NCI-H1048 (cell line): ENCODE measurements at places on chromosomes 16 and 17.

DNA sequence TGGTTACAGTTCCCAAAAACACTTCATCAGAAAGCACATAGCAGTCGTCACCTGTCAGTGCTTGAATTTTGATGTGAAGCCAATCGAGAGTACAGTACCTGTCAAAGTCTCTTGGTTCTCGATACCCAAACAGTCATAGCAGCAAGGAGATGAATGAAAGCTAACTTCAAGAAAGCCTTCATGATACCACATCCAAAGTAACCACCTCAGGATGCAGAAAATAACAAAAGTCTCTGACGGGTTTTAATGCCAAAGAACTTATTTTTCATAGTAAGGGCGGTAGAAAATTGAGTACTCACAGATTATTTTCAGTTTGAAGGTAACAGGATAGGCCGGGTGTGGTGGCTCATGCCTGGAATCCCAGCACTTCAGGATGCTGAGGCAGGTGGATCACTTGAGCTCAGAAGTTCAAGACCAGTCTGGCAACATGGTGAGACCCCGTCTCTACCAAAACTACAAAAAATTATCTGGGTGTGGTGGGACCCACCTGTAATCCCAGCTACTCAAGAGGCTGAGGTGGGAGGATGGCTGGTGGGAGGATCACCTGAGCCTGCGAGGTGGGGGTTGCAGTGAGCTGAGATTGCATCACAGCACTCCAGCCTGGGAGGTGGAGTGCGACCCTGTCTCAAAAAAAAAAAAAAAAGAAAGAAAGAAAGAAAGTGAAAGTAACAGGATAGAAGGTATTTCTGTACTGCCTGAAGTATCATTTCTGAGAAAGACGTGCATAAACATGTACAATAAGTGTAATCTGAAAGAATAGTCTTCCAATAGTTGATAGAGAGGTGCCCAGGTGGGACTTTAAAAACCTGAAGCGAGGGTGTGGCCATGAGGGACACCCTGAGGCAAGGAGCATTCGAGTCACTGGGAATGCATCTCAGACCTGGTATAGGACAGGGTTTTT lies 15.4 kb downstream of the MFSD11 start:
- no peak for DNase-seq

DNA sequence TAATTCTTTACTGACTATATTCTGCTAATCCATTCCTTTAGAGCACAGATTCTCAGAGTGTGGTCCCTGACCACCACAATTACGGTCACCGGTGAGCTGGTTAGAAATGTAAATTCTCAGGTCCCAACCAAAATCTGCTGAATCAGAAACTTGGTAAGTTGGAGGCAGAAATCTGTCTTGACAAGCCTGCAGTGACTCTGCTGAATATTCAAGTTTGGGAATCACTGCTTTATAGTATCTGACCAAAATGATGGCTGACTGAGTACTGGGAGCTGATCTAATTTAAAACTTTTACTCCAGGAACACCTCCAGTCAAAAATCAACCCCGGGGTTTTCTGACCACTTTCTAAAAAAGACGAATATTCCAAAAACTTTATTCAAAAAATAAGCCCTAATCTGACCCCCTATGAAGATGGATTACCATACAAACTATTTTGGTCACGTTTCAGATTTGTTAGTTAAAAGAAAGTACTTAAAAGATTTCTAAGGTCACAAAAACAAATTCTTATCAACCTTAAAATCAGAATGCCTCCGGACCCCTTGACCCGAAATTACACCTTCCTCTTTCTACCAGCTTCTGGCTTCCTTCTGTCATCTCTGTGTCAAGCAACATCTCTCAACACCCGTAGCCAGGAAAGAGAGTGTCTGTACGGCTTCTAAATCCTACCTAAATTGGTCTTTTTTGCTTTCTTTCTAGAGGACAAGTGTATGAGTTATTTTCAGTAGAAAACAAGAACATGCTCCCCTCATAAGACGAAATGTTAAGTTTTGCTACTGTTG lies 38.6 kb downstream of the CREBBP start:
- no peak for DNase-seq

DNA sequence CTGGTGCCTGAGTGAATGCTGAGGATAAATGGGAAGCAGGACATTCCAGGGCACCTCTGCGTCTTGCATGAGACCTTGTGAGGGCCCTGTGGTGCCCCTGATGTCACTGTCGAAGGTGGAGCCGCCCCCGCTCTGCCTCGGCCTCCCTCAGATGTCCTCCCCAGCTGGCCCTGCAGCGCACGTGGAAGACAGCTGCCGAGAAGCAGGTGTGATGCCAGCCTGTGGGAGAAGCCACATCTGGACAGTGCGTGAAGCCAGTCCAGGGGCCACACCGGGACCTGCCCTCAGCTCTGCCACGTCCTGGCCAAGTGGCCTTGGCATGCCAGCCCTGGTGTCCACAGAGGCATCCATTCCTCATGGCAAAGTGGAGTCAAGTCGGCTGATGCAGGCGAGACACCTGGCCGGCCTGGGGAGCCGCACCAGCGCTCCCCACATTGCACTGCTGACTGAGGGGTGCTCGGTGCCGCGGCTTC lies 21.6 kb upstream of the METRNL start:
- DNase-seq, result no peak

DNA sequence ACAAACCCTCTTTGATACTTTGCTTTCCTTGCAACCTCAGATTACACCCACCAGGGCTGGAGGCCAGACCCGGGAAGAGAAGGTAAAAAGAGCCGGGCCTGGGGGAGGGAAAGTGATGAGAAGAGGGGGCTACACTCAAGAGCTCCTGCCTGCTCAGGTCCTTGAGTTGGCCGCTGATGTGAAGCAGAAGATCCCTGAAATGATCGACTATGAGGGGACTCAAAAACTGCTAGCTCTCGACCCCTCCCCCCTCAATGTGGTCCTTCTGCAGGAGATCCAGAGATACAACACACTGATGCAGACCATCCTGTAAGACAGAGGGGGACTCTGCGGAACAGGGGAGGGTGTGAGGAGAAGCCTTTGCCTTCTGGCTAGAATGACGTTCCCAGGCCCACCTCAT lies 2.8 kb upstream of the KDM6B start:
- no peak for DNase-seq

- DNase-seq, result no peak
These were observed 97.5 kb downstream of the CHD9 start for GRCh38 chr16:53152329-53152728.

- no peak for DNase-seq
These were observed 24.8 kb upstream of the SIAH1 start for GRCh38 chr16:48409839-48410632.

- DNase-seq, result no peak
These were observed 2.9 kb upstream of the RANGRF start for GRCh38 chr17:8285270-8286181.

GRCh38 chr16:84726669-84727467 lies 27.1 kb downstream of the USP10 start:
- no peak for DNase-seq

GRCh38 chr16:89138843-89139520 lies 32.6 kb upstream of the CDH15 start:
- no peak for DNase-seq

DNA sequence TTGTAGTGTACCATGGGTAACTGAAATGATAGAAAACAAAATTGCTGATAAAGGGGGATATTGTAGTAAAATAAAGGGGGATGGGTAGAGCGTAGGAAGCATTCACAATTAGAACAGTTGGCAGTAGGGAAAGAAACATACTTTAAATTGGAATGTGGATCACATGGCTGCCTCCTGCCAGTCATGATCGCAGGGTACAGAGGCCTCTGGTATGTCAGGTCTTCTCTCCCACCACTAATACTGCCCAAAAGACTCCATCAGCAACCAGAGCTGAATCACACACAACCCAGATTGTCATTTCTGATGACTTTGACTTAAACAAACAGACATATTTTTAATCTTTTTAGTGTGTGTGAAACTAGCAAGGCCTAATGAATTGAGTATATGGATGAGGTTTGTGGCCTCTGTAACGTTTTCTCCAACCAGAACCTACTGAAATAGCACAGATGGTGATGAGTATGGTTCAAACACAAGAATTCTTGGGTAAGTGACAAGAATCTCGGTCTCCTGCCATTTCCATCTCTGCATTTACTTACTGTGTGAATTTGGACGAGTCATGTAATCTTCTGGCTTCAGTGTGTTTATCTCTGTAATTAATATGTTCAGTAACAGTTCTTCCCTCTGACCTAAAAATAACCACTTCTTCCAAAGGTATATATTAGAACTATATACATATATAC lies 112.6 kb downstream of the USP22 start:
- no peak for DNase-seq

DNA sequence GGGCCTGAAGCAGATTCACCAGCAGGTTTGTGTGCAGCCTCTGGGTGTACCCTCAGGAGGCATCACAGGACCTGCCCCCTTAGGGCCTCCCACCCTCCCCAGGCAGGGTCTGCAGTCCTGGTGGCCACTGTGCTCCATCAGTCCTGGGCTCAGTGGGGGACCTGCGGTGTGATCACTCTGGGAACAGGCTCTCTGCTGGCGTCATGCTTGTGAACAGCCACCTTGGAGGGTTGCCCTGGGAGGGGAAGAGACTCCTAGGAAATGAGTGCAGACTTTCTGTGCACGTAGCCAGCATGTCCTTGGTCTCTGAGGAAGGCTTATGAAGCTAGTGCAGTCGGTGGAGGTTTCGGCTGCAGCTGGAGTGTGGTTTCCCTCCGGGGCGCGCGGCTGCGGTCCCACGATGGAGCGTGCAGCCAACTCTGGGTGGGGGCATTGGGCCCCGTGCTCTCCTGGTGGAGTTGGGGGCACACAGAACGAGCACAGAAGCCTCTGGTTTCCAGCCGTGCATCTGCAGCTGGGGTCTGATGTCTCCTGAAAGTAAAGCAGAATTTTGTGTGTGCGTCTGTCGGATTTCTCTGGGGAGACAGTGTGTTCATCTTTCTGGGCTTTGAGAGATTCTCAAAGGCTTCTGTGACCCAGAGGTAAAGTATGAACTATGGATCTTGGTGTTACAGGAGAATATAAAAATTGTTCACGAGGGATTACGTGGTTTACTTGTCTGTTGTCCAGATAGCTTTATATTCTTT lies 68.1 kb upstream of the ZNF750 start:
- DNase-seq, result no peak

GRCh38 chr17:518047-518735 lies 165.6 kb upstream of the RPH3AL start:
- no peak for DNase-seq

DNA sequence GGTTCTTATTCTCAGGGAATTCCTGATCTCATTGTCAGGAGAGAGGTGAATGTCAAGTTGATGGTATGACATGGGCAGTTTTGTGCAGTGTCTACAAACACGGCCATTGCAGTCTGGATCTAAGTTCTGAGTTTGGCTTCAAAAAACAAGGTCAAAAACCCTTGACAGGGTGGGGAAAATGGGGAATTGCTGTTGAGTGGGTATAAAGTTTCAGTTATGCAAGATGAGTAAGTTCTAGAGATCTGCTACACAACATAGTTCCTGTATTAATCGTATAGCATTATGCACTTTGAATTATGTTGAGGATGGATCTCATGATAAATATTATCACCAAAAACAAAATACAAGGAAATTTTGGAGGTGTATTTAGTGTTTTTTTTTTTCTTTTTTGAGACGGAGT lies 36.6 kb upstream of the CARMIL2 start:
- no peak for DNase-seq

GRCh38 chr16:1088295-1089170 lies 7.5 kb downstream of the C1QTNF8 start:
- DNase-seq, result no peak

DNA sequence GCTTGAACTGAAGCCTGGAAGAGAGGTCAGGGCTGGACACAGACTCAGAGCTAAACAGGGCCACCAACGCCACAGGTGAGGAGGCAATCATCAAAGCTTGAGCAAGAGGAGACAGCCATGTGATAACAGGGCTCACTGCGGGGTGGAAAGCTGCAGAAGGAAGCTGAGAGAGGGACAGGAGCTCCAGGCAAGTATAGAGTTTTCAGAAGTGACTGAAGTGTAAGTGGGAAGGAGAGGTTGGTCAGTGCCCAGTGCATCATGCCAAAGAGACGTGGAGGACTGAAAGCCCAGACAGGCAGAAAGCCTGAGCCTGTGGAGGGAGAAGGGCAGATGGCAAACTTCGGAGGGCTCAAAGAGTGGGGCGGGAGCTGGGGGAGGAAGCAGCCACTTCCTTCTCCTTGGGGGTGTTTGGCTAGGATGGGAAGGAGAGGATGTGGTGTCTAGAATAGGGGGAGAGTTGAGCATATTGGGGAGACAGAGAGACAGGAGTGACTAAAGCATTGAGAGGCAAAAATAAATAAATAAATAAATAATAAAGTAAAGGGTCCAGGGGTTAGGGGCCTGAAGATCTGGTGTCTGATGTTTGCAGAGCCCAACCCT lies 2.6 kb downstream of the KIFC3 start:
- DNase-seq, result no peak

DNA sequence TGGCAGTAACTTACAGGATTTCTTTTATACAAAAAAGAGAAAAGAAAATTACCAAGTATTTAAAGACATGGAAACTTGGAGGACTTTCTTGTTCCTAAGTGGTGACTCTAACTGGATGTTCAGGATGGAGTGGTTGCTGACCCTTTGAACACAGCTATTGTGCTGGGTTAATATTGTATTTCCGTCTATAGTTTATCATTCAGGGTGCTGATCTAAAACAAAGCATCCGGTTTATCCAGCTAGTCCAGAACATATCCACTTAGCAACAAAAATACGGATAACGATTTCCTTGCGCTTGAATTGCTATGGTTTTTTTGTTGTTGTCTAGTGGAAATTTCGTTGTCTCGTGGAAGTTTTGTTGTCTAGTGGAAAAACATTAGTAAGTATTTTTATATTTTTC lies 38.2 kb downstream of the SNTB2 start:
- no peak for DNase-seq

GRCh38 chr17:34637548-34638525 lies 58.5 kb downstream of the TMEM132E start:
- peak; percentile 10 for DNase-seq

DNA sequence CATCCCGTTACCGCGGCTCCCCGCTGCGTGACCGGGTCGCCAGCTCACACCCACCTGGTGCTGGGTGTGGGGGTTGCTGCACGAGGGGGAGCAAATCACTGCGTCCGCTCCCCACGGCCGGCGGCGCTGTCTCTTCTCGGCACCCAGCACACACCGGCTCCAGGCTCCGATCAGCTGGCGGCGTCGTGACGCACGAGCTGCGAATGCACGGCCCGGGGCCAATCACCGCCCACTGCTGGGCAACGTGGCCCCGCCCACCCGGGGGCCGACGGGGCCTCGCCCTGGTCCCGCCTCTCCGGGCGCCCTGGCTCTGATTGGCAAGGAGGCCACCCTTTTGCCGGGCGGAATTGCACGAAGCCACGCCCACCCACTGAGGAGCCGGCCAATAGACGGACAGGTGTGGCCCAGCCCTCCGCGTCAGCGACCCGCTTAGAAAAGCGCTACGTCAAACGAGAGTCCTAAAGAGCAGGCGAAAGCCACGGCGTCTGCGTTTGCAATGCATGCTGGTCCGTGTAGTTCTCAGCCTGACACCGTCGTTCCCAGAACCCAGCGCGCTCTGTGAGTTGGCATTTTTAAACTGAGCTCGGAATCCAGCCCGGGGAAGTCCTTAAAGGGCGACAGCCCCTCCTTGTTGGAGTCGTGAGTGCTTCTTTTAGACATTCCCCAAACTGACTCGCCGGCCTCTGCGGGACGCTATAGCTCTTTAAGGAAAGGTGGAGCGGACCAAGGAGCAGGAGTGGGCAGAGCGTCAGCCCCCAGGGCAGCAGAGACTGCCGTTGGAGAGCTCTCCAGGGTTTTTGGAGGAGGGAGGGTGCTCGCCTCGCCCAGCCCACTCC lies 6.1 kb upstream of the TLCD2 start:
- peak; percentile 99 for DNase-seq
